ENCODE measurements at places on chromosomes 7 and 10. TPM values are rescaled to one million over a fixed set of nuclear protein-coding genes. Genes with fewer than 3 reads are reported as not detected.

Gene MSANTD7
- total RNA-seq = 8.6 TPM

Gene OR6B1
- not detected for total RNA-seq

Gene PNPLA8
- 40.4 TPM for total RNA-seq

Gene WNT8B
- not detected for total RNA-seq

Gene STK31
- 0.10 TPM for total RNA-seq

Gene CREB5
- total RNA-seq = 45.3 TPM

Gene CCL26
- 21.4 TPM for total RNA-seq

Gene GFRA1
- total RNA-seq = 18.3 TPM

Gene ATP6V0A4
- not detected for total RNA-seq

Gene MEOX2
- total RNA-seq = 22.1 TPM

Gene CCL24
- total RNA-seq = not detected

Gene CTAGE8
- total RNA-seq = 0.71 TPM

Gene MMRN2
- total RNA-seq = 78.4 TPM

Gene FRMPD2
- total RNA-seq = not detected

GRCh38 chr7:149719912-149720335 is 53.5 kb downstream of the ZNF467 start:
- DNase-seq = no peak

- no peak for DNase-seq
Observed at GRCh38 chr7:140659856-140660255, 12.9 kb upstream of the ADCK2 start.

DNA sequence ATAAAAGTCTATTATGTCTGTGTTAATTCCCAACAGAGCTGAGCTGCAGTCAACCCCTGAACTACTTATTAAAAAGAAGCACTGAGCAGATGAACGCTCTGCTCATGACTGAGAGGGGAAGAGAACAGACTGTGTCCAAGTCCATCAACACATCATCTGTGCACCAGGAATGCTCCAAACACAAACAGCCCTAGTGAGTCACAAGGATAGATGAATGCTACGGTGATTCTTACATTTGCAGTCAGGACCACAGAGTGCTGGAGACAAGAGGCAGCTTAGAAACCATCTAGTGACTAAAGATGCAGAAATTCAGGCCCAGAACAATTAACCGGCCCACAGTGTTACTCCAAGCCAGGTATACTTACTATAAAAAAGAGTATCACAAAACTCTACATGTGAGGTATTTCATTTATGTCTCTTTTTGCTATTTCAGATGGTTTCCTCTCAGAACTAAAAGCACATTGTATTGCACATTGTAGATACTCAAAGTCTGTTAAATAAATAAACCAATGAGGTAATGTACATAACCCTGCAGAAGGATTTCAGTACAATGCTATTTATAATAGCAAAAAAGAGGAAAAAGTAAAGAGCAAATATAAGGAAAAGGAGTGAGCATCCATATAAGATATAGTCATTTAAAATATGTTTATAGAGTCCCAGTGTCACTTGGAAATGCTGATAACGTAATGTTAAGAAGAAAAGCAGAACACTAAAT is 159.2 kb downstream of the KCNMA1 start:
- DNase-seq = no peak

GRCh38 chr7:106205621-106206222 is 79.1 kb downstream of the NAMPT start:
- no peak for DNase-seq

DNA sequence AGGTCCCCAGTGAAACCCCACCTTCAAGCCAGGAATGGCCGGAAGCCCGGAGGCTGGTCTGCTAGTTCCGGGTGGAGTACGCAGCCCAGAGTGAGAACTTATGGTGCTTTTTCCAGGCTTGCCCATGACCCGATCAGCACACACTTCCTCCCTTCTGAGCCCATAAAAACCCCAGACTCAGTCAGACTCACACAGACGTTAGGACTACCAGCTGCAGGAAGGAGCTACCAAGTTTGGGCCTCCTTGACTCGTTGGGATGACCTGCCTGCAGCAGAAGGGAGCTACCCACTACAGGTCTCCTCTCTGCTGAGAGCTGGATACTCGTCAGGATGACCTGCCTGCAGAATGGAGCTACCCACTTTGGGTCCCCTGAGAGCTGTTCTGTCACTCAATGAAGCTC is 39.1 kb downstream of the SCRN1 start:
- no peak for DNase-seq

DNA sequence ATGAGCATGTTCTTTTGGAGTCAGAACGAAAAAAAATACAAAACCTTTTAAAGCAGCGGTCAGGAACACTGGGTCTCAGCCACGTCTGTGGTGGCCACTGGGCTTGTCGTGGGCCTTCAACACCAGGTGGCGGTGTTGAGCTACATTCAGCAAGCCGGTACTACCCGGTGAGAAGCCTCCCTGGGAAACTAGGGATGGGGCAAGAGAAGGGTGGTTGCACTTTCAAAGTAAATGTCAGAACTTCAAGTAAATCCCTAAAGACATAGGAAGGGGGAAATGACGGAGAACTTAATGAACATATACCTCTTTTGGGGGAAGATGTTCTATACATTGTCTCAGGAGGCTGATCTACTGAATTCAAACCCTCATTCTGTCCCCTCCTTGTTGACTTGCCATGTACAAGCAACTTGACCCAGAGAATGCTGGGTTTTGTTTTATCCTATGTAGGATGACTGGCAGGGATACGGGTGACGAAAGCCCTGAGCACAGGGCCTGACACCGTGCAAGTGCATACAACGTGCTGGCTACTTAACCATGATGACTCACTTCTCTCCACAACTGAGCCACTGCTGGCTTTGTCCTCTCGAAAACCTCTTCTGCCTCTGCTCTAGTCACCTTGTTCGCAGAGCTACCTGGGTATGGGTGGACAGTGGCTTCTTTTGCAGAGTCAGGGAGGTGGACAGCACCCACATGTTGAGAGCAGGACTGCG is 49.0 kb upstream of the BAMBI start:
- DNase-seq = peak; percentile 89

GRCh38 chr7:75892634-75893272 is 13.9 kb downstream of the RHBDD2 start:
- DNase-seq = no peak

DNA sequence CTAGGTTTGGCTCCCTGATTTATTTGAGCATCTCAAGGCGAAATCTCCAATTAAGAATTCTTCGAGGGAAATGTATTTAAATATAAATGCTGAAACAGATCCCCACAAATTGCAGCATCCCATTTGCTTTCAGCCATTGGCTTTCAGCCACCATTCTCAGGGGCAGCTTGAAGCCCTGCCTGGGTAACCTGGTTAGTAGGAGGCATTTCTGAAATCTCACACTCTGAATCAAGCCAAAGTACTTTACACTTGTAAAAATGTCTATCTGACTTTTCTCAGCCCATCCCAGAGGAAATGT is 49.1 kb downstream of the GCC1 start:
- no peak for DNase-seq

DNA sequence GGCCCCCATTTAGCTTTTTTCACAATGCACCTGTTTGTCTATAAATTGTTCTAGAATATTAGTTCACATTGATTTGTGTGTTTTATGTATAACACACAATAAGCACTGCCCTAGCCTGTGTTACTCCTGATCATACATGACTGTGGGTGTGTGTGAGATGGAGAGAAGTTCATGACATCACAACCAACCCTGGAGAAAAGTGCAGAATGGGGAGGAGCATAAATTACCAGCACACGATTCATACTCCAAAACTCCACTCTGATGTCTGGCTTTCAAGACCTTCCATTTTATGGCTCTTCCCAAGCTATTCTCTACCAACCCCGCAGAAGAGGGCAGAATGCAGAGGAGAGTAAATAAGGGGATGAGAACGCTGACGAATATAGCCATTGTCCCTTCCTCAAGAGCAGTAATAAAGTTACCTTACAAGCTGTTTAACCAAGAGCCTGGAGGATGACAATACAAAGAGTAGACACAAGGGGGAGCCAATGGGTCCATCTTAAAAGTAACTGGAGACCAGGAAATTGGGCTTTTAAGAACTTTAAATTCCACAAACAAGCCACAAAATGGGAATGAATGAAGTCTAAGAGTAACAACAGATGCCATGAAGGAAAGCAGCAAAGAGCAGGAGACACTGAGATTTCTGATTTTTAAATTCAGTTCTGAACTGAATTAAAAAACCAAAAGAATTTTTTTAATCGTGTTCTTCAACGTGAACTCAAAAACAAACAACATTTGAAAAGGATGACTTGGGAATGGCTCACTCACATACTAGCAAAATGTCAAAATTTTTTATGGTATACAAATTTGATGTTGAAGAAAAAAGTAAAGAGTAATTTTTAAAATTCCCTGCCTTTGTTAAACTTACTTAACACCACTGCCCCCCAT is 159.6 kb downstream of the PARD3 start:
- DNase-seq = no peak

GRCh38 chr7:98165827-98166667 is 45.2 kb upstream of the BHLHA15 start:
- no peak for DNase-seq

- DNase-seq = no peak
Observed at GRCh38 chr10:26911811-26912461, 51.2 kb upstream of the ABI1 start.

GRCh38 chr7:16839646-16840045 is 34.8 kb upstream of the AGR2 start:
- no peak for DNase-seq

DNA sequence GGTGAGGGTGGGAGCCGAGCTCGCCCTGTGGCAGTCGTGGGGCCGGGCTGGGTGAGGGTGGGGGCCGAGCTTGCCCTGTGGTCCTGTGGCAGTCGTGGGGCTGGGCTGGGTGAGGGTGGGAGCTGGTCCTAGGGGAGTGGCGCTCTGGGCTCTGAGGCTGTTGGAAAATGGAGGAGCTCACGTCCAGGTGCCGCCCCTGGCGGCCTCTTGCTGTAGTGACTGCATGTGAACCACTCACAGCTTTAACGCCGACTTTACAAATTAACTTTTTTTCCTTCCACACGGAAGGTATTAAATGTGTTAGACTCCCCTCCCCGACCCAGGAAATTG is 312.6 kb downstream of the WDR37 start:
- no peak for DNase-seq

DNA sequence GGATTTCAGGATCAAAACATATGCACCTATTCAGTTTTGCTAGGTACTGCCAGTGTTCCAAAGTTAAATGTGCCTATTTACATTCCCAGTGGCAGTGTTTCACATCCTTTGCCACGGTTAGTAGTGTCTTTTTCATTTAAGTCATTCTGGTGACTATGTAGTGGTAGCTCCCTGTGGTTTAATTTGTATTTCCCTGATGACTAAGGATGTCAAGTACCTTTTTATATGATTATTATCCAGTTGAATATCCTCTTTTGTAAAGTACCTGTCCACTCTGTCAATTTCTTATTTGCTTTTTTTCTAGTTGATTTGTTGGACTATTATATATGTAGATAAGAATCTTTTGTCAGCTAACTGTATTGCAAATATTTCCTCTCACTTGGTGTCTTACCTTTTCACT is 45.1 kb downstream of the TMEM60 start:
- DNase-seq = no peak

GRCh38 chr7:154857240-154857639 is 145.7 kb downstream of the PAXIP1 start:
- DNase-seq = no peak

DNA sequence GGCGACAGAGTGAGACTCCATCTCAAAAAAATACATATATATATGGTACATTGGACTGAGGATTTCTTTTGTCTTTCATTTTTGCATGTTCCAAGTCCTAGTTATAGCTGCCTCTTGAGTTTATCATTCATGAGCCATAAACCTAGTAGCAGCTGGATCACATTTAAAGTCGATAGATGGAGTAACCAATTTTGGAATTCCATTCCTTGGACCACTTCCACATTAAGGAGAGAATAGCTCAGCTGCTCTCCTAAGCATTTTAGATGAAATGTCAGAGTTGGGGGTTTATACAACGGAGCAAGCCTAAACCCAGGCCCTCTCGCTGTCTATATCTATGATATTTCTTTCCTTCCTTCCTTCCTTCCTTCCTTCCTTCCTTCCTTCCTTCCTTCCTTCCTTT is 141.2 kb downstream of the LYZL1 start:
- DNase-seq = no peak

GRCh38 chr7:27779873-27780272 is 39.9 kb downstream of the TAX1BP1 start:
- DNase-seq = no peak

DNA sequence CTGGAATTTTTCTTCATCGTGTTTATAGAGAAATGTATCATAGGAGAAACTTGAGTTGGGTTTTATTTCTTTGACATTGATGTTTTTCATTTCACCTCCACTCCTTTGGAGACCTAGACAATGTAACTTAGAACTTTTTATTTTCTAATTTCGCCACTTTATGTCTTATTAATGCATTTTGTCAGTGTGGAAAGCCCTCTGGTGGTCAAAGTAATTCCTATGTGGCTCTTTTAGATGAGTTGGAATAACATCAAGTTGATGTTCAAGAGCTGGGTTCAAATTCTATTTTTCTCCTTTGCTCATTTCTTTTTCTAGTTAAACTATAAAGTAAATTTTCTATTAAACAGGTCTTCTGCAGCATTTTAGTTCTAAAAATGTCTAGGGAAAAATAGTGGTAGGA is 478.6 kb downstream of the LRMDA start:
- no peak for DNase-seq

DNA sequence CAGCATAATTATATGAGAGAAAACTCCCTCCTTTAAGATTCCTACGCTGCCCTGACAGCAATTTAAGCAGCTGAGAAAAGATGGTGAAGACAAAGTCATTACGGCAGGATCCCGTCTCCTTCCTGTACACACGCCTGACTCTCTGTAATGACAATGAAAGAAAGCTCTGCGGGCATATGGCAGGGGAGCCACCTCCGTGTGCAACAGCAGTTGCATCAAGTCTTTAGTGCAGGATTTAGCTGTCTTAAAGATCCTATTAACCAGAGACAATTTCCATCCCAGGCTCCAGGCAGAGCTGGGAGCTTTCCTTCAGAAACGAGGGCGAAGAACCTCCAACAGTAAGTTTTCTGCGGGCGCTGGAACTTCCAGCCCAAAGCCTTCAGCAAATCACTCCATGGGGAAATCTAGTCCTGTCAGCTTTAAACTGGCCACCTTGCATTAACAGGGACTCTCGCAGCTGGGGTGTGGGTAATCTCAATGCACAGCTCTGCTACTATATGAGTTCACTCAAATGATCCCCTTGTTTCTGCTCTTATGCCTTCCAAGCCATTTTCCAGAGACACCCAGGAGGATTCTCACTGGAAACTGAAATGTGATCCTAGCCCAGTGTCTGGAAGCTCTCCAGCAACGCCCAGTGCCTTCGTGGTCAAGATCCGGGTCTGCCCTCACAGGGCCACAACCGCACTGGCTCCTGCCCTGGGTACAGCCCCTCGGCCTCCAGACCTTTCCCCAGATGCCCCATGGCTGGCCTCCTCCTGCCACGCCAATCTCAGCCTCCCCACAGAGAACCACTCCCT is 74.9 kb downstream of the CTBP2 start:
- DNase-seq = no peak

DNA sequence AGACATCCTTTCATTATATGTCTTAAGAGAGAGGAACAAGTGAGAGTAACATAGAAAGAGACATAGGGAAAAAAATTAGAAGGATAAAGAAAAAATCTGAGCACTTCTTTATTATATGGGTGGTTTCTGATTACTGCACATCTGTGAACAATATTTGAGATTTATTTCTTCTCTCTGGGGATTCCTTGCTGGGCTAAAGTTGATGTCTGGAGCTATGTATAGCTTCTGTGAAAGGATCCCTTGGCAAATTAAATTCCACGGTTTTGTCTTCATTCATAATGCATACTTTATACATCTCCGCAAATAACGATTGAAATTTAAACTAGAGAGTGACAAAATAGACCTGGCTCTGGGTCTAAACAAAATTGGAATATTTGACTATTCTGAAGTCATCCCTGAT is 232.2 kb upstream of the CTBP2 start:
- no peak for DNase-seq
